ENCODE measurements at places on chromosomes 4 and X.

DNA sequence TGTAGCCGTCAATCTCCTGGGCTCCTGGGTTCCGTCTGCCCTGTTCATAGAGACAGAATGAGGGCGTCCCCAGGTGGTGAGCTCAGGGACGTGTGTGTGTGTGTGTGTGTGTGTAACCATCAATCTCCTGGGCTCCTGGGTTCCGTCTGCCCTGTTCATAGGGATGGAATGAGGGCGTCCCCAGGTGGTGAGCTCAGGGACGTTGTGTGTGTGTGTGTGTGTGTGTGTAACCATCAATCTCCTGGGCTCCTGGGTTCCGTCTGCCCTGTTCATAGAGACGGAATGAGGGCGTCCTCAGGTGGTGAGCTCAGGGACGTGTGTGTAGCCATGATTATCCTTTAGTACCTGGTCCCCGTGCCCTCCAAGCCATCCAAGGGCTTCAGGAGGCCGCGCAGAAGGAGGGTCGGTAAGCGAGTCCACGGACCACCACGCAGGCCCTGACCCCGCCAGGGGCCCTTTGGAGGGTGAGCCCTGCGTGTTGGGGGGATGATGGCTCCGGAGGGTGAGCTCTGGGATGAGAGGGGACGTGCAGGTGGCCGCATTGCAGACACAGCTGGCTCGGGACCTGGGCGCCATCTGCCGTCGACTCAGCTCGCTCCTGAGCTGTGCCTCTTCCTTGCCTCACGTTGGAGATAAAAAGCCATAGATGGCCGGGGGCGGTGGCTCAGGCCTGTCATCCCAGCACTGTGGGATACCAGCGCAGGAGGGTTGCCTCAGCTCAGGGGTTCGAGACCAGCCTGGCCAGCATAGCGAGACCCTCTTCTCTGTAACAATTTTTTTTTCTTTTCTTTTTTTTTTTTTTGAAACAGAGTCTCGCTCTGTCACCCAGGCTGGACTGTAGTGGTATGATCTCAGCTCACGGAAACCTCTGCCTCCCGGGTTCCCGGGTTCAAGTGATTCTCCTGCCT, 5.4 kb upstream of the GTPBP6 start:
- DNase-seq: peak; percentile 59

DNA sequence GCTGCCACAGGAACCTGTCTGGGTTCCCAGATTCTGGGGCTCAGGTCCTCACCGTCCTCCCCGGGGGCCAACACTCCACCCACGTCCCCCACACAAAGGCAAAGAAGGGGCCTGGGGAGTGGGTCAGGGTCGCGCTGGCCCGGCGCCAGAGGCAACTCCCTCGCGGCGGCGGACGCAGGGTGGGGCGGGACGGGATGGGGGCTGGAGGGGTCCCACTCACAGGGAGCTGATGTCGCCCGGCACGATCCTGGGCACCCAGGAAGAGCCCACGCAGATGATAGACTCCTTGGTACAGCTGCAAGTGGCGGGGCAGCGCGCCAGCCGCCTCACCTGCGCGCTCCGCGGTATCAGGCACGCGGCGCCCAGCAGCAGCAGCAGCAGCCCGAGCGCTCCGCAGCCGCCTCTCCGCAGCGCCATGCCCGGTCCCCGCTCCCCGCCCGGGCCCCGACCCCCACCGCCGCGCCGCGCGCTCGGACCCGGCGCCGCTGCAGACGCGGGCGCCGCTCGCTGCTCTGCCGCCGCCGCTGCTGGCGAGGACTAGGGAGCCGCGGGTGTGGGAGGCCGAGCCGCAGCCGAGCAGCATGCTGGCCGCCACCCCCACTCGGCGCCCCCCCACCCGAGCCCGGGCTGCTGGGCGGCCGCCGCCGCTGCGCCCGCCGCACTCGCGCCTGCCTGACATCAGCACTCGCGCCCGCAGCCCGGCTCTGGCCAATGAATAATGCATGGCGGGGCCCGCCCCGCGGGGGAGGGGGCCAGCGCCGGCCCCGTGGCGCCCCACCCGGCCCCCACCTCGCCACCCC, at the start of gene LGI2:
Gene LGI2 (minus strand): TSS at position 670 of the 800 bp plus-strand sequence. CDS start 253 bp downstream, at position 417.
- DNase-seq: peak; percentile 65

- DNase-seq: no peak
Measured at GRCh38 chr4:152961014-152961772, 25.1 kb downstream of the FHDC1 start.

DNA sequence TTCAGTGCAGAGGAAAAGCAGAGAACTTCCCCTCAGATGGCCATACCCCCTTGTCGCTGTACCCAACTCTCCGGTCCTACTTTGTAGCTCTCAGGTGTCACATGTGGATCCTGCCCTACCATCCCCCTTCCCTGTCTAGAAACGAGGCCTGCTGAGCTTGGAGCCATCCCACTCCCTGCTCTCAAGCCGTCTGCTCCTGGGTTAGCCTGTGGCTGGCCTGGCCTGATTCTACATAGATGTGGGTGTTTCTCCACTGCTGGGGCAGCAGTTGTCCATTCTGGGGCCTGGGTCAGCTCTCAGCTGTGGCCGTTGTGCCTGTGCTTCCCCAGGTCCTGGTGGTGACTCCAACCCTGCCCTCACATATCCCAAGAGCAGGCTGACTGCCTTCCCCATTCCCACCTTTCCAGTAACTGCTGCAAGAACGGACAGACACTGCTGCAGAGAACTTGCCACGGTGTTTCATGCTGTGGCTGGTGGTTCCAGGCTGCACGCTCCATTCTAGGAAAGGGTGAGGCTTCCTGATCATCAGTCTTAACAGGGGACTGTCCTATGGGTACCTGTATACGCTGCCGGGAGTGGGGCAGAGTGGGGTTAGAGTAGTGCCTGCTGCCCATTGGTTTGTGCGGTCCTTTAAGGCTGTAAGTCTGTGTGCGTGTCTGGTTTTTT, 3.6 kb downstream of the IL9R start:
- DNase-seq: no peak

DNA sequence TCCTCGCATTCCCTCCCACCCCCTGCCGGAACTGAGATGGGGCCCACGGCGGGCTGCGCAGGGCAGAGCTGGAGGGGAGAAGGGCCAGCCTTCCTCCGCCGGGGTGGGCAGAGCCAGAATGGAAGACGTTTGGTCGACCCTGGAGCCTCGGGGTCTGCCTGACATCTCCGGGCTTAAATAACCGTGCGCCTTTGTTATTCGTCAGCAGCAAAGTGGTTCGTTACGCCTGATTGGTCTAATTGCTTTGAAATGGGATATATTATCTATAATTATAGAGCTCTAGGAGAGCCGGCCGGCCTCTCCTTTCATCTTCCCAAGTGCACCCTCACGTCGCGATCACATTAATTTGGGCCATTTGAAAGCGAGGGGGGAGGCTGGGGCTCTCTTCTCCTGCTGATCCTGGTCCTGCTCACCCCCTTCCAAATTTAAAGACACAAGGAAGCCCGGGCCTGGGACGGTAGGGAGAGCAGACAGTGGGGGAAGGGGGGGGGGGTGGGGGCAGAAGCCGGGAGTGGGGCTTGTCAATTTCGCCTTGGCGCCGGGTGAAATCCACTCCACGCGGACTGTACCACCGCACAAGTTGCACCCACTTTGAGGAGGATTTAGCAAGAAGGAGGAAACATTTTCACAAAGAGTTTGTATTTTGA, 4.7 kb upstream of the MSX1 start:
- DNase-seq: no peak

- DNase-seq: no peak
Measured at GRCh38 chr4:38044060-38044459, 83.9 kb downstream of the PTTG2 start.

DNA sequence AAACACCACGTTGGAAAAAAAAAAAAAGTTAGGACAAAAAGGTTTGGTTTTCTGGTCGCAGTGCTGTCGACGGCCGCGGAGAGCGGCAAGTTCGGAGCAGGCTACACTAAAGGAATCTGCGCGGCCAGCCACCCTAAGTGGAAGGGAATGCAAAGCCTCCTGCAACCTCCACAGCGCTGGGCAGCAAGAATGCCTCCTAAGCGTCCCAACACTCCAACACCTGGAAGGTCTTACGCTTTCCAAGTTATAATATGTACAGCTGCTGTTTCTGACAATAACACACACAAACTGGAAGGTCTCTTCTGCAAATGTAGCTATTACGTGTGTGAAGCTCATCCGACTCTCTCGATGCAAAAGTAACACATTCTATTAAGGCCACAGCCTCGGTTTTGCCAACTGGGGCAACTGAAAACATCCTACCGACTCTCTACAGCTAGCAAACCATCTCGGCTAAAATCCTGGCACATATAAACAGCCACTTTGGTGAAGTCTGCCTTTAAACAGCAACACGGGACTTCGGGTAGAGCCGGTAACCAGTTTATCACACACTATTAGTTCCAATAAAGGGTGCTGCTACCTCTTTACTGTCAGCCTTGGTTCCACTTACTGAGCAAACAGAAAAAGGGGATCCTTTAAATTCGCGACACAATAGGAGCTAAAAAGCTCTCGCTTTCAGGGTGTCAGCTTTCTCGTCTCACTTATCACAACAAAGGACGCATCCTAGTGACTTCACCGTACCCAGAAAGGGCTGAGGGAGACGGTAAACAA, 895 bp downstream of the SMIM14 start:
- peak; percentile 76 for DNase-seq

GRCh38 chr4:6727943-6728250, 11.9 kb downstream of the BLOC1S4 start:
- DNase-seq: no peak

- no peak for DNase-seq
Measured at GRCh38 chr4:149886786-149887490, 71.3 kb upstream of the IQCM start.

- DNase-seq: peak; percentile 72
Measured at GRCh38 chrX:69389101-69389501, 115.0 kb upstream of the NALF2 start.

DNA sequence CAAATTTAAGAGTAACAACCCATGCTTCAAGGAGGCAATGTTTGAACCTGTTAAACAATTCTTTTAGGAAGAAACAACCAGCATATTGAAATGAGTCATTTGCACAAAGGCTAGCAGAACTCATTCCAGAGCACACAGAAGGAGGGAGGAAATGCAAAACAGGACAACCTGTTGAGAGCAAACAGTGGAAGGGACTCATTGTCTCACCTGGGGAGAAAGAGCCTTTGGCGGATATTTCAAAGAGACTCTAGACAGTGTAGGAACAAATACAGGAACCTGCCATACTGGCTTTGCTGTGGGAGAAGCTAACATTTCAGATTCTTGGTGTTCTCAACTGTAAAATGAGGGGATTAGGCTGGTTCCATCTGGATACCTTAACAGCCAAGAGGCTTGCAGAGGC, 14.8 kb upstream of the RASGEF1B start:
- DNase-seq: no peak

DNA sequence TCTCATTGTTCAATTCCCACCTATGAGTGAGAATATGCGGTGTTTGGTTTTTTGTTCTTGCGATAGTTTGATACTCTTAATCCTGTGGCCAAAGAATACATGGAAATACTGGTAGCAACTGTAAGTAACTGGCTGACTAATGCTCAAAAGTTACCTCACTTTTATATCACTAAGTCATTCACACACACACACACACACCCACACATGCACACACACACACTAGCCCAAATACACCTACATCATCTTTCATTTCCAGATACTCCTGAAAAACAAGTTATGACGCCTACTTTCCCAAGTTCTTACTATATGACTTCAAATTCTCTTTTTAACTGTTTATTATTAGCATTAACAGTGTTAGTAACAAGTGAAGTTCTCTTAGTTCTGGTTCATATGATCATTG, 101.3 kb downstream of the DCHS2 start:
- DNase-seq: no peak

DNA sequence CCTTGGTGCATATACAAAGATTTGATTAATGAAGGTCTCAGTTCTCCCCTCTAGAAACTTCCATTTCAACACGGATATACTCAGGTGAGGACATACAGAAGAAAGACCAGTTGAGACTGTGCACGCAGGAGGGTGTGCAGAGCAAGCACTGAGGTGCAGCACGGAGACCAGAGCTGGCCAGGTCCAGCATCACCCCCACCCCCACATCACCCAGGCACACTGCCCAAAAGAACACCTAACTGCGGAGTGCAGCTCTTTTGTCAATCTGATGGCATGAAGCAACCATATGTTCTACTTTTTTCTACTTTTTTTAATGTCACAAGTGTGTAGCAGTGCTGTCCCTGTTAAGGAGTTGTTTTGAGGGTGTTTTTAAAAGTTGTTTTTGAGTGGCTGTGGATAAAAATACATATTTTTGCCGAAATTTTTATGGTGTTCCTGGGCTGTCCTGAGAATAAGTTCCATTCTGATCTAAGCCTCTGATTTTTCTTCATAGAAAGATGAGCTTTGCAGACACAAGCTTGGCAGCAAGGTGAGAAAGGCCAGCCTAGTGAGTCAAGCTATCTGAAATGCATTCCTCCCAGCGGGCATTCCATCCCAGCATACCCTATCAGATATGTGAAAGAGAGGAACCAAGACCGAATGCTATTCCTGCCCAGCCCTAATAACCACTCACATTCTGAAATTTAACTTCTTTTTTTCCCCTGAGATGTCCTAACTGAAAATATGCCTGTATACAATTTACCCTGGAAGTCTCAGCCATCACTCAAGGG, 173.7 kb downstream of the PTTG2 start:
- DNase-seq: no peak

GRCh38 chr4:151304755-151305154, 20.6 kb downstream of the SH3D19 start:
- DNase-seq: no peak

- no peak for DNase-seq
Measured at GRCh38 chr4:76125816-76126215, 22.4 kb downstream of the NUP54 start.

- peak; percentile 53 for DNase-seq
Measured at GRCh38 chr4:27048429-27049238, 188.0 kb downstream of the STIM2 start.

GRCh38 chr4:132540797-132541196, 608.3 kb upstream of the PCDH10 start:
- DNase-seq: no peak

GRCh38 chrX:12548746-12549145, 242.5 kb upstream of the PRPS2 start:
- peak; percentile 29 for DNase-seq

DNA sequence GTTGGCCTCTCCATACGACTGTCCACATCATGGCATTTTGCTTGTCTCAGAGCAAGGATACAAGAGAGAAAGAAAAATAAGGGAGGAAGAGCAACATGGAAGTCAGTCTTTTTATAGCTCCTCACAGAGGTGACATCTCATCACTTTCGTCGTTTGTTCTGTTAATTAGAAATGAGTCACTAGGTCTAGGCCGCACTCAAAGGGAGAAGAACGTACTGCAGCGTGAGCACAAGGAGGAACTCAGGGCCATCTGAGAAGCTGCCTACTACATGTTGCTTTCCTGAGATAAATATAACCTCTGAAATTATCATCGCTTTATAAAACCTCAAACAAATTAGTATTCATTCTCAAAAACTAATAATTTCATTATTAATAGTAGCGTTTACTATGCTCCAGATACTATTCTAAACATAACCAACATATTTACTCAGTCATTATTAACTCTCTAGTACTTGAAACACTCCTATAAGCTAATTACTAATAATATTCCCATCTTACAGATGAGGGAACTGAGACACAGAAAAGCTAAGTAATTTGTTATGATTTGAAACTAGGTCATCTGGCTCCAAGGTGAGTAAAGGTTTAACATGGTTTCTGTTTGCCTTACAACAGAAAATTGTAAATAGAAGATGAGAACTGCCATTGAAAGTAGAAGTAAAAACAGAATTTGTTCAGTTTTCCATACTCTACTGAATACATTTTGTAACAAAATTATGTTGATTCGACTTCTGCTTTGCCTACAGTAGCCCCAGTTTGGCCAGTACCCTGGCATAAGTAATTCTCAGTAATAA, 213.2 kb upstream of the UGT8 start:
- DNase-seq: no peak
